ENCODE measurements at places on chromosomes 13 and 19. TPM values are rescaled to one million over a fixed set of nuclear protein-coding genes. Genes with fewer than 3 reads are reported as not detected.

Gene MATK
- total RNA-seq, result 1.8 TPM

Gene AMER2
- 0.07 TPM for total RNA-seq

- H3K4me1 ChIP-seq, result peaks cover 9% of the 10 kb centered on the region
- no peaks in the 10 kb centered on the region for H3K36me3 ChIP-seq
- no peak overlapping the region for H3K4me3 ChIP-seq
- no peak overlapping the region for H3K27ac ChIP-seq
Observed at GRCh38 chr13:30038884-30039283, 188.5 kb upstream of the UBL3 start.

- no peak overlapping the region for H3K4me3 ChIP-seq
- peaks cover 2% of the 10 kb centered on the region for H3K4me1 ChIP-seq
- H3K27me3 ChIP-seq, result no peaks in the 10 kb centered on the region
- no peak overlapping the region for H3K27ac ChIP-seq
- no peaks in the 10 kb centered on the region for H3K36me3 ChIP-seq
Observed at GRCh38 chr13:62537593-62537992, 1121.9 kb upstream of the PCDH20 start.

GRCh38 chr19:49781394-49781793 lies 14.6 kb downstream of the AP2A1 start:
- peaks cover 14% of the 10 kb centered on the region for H3K36me3 ChIP-seq
- peak overlapping the region; percentile 34 for H3K27ac ChIP-seq
- no peak overlapping the region for H3K4me3 ChIP-seq
- no peaks in the 10 kb centered on the region for H3K27me3 ChIP-seq

Gene SHANK1
- total RNA-seq, result 0.36 TPM

Gene HIPK4
- 0.11 TPM for total RNA-seq

Gene NLRP5
- total RNA-seq, result not detected

- no peaks in the 10 kb centered on the region for H3K36me3 ChIP-seq
- H3K4me3 ChIP-seq, result no peak overlapping the region
- peaks cover 18% of the 10 kb centered on the region for H3K4me1 ChIP-seq
- no peak for DNase-seq
- H3K27me3 ChIP-seq, result no peaks in the 10 kb centered on the region
Observed at GRCh38 chr13:70729369-70729768, 621.1 kb upstream of the KLHL1 start.

DNA sequence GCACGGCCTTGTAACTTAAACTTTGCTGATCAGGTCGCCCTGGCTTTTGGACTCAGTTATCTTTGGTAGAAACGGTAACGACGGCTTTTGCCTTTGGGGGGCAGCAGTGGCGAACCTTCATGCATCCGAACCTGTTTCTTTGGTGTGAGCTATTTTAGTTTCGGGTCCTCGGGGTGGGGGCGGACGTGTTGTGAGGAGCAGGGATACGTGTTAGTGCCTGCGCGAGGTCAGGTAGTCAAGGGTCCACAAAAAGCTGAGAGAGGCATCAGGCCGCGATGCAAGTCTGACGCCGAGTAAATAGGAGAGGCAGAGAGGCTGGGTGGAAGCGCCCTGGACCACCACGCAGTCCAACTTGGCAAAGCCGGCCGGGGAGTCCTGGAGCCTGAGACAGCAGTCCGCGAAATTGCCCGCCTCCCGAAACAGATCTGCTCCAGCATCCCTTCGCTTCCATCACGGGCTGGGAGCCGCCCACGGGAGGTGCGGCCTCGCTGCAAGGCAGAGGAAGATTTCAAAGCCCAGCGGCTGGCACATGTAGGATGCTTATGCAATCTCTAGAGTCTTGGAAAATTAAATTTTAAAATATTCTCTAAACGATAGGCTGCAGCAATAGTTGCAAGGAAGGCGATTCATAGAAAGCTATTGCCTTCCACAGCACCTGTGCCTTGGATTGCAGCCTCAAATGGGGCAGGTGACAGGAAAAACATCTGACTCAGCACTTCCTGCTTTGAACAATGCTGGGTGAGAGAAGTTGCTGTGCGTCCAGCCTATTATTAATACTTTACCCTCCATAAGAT lies 4.6 kb upstream of the TPP2 start:
- peak overlapping the region; percentile 86 for H3K4me3 ChIP-seq
- peaks cover 10% of the 10 kb centered on the region for H3K4me1 ChIP-seq
- DNase-seq, result peak; percentile 56
- no peaks in the 10 kb centered on the region for H3K36me3 ChIP-seq

- H3K27me3 ChIP-seq, result no peaks in the 10 kb centered on the region
- DNase-seq, result no peak
- no peaks in the 10 kb centered on the region for H3K36me3 ChIP-seq
- H3K4me3 ChIP-seq, result no peak overlapping the region
- H3K4me1 ChIP-seq, result peaks cover 11% of the 10 kb centered on the region
- H3K27ac ChIP-seq, result no peak overlapping the region
Observed at GRCh38 chr13:80550971-80551441, 210.1 kb upstream of the SPRY2 start.

Gene PALM
- total RNA-seq, result 54.3 TPM

- peaks cover 11% of the 10 kb centered on the region for H3K36me3 ChIP-seq
- no peak overlapping the region for H3K4me3 ChIP-seq
- no peak for DNase-seq
- no peaks in the 10 kb centered on the region for H3K27me3 ChIP-seq
Observed at GRCh38 chr19:36962346-36962745, 46.2 kb downstream of the ZNF568 start.

Gene OR7C1
- total RNA-seq, result not detected

GRCh38 chr13:70630247-70630646 lies 522.0 kb upstream of the KLHL1 start:
- no peaks in the 10 kb centered on the region for H3K4me1 ChIP-seq
- no peaks in the 10 kb centered on the region for H3K27me3 ChIP-seq
- H3K36me3 ChIP-seq, result no peaks in the 10 kb centered on the region
- no peak overlapping the region for H3K27ac ChIP-seq

Gene HSPH1
- 121 TPM for total RNA-seq

Gene SCEL
- total RNA-seq, result not detected

Gene ZNF331
- 29.9 TPM for total RNA-seq

Gene NAPSA
- 2.7 TPM for total RNA-seq

Gene NCAN
- 0.36 TPM for total RNA-seq

Gene SERP2
- total RNA-seq, result 6.8 TPM

DNA sequence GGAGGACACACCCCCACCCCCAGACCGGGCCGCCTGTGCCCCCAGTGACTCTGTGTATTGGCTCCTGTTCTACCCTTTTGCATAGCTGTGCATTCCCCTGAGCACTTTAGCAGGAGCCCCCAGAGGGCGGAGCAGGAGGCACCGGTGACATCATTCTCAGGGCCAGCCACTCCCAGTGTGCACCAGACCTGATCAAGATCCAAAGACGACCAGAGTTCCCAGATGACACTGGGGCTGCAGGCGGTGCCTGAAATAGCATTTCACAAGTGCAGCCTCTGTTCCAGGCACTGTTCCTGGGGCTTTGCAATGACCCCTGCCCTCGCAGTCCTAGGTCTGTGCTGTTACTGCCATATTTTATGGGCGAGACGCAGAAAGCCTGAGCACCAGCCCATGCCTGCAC lies 14.5 kb upstream of the PTPRS start:
- no peaks in the 10 kb centered on the region for H3K36me3 ChIP-seq
- DNase-seq, result no peak
- no peak overlapping the region for H3K4me3 ChIP-seq
- peaks cover 2% of the 10 kb centered on the region for H3K4me1 ChIP-seq
- peaks cover 34% of the 10 kb centered on the region for H3K27me3 ChIP-seq

- peaks cover 16% of the 10 kb centered on the region for H3K4me1 ChIP-seq
- no peaks in the 10 kb centered on the region for H3K27me3 ChIP-seq
- H3K27ac ChIP-seq, result no peak overlapping the region
- no peak overlapping the region for H3K4me3 ChIP-seq
- DNase-seq, result no peak
Observed at GRCh38 chr19:657611-658010, 5.4 kb downstream of the RNF126 start.

DNA sequence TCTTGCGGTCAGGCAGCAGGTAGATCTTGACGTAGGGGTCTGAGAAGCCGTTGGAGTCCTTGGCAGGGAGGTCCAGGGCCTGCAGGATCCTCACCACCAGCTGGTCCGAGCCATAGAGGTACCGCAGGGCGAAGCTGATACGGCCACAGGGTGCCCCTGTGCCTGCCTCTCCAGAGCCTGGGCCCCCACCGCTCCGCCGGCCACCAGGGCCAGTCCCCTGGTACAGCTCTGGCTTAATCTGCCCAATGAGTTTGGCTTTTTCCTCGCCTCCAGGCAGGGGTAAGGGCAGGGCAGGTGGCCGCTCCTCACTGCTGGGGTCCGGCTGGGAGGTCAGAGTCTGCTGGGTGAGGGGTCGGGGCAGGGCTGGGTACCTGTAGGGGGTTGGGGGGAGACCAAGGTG lies 9.9 kb downstream of the SYT3 start:
- no peak overlapping the region for H3K27ac ChIP-seq
- no peaks in the 10 kb centered on the region for H3K4me1 ChIP-seq
- no peaks in the 10 kb centered on the region for H3K36me3 ChIP-seq

All from progenitor cell of endocrine pancreas (in vitro differentiated cells).